ENCODE measurements at places on chromosomes 1 and 21.

- DNase-seq: no peak
Measured at GRCh38 chr1:181398544-181398943, 84.8 kb upstream of the CACNA1E start.

DNA sequence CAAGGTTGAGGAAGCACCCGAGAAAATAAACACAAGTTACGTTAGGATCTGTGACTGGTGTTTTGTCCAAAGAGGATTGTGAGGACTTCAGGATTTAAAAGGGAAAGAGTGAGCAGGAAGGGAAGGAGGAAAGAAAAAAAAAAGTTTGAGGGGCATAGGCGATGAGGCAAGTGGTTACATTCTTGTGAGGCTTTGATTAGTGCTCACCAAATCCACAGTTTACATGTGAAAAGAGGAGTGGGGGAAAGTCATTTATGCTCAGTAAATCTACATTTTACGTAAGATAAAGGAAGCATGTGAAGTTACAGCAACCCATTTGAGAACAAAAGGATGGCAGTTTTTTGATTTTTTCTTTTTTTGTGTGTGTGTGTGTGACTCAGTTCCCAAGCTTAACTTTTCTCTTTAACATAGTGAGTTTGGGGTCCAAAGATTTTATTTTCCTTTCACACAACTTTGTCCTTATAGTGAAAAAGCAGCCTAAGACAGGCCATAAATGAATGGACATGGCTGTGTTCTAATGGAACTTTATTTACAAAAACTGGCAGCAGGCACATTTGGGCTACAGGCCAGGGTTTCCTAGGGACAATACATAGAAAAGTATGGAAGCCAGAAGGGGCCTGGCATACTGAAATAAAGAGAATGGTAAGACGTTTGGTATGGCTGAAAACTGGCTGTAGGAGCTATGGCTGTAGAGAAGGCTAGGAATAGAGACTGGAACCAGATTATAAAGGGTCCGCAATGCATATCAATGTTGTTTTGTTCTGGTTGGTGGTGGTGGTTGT is 121.7 kb downstream of the FGGY start:
- no peak for DNase-seq

DNA sequence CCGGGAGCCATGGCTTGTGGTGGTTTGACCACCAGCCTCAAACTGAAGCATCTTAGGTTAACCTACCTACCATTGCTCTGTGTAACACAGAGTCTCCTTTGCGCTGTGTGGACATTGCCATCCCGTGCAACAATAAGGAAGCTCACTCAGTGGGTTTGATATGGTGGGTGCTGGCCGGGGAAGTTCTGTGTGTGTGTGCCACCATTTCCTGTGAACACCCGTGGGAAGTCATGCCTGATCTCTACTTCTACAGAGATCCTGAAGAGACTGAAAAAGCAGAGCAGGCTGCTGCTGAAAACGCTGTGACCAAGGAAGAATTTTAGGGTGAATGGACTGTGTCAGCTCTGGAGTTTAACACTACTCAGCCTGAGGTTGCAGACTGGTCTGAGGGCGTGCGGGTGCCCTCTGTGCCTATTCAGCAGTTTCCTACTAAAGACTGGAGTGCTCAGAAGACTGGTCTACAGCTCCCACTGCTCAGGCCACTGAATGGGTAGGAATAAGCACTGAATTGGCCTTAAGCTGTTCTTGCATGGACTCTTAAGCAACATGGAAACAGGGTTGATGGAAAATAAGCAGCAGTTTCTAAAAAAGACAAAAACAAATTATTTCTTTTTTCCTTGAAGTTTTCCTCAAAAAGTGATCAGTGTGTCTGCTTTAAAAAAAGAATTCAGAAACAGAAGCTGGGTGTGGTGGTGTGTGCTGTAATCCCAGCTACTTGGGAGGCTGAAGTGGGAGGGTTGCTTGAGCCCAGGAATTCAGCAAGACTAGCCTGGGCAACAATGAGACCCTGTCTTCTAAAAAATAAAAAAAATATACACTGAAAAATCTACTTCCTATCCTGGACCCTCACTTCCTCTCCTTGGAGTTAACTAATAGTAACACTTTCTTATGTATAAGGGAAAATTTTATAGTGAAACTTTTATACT is 14.6 kb downstream of the CEP350 start:
- no peak for DNase-seq

DNA sequence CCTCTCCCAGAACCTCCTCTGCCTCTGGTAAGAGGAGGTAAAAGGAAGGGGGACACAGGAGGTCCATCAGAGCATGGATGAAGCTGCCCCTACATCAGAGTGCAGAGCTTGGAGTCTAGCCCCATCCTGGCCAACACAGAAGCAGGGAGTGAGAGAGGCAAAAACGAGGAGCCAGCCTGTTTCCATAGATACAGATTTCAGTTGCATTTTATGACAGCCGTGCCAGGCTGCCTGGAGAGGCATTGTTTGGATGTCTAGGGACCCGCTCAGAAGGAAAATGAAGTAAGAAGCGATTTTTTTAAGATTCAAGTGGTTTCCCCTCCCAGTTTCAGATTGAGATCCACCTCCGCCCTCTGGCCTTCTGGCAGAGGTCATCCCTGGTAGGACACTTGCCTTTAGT is 11.5 kb upstream of the GJA8 start:
- DNase-seq: peak; percentile 46

DNA sequence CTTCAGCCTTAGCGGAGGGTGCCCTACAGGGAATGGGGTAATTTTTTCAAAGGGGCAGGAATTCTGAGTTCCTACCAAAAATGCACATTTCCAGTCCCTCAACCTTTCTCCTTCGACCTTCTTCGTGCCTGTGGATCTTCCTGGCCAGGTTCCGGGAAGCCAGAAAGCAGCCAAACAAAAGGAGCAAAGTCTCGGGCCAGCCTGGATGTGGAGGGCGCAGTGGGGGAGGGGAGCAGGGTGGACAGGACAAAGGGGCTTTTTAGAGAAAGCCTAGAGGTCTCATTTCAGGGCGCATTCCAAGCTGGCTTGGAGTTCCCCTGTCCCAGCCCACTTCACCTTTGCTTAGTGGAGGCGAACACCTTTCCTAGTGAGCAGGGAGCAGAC is 2.9 kb upstream of the INAVA start:
- DNase-seq: no peak

GRCh38 chr1:27648602-27649305 is 13.8 kb upstream of the FGR start:
- no peak for DNase-seq

GRCh38 chr1:48469616-48470480 is 2.2 kb downstream of the SPATA6 start:
- no peak for DNase-seq

- DNase-seq: no peak
Measured at GRCh38 chr1:192147696-192148095, 10.6 kb upstream of the RGS18 start.

DNA sequence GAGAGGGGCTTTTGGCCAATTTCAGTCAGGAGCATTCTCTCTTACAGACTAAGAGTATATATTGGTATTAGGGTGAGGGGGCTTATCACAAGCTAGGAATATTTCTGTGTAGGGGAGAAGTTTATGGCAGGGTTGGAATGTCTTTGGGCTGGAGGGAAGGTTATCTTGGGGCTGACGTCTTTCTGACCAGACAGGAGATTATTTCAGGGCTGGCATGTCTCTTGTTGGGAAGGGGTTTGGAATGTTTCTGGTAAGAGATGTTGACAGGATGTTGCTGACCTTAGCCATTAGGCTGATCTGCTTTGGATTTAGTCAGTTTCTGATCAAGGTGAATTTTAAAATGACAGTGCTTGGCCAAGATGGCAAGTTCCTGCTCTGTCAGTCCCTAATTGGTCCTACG is 17.8 kb upstream of the HSD3B1 start:
- DNase-seq: no peak

DNA sequence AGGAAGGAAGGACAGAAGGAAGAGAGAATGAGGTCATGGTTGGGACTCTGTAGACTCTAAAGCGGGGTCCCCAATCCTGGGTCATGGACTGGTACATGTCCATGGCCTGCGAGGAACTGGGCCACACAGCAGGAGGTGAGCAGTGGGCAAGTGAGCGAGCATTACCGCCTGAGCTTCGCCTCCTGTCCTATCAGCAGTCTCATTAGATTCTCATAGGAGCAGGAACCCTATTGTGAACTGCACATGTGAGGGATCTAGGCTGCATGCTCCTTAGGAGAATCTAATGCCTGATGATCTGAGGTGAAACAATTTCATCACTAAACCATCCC is 128.9 kb downstream of the TRABD2B start:
- DNase-seq: no peak

- DNase-seq: no peak
Measured at GRCh38 chr1:116847688-116848531, 61.8 kb upstream of the PTGFRN start.

DNA sequence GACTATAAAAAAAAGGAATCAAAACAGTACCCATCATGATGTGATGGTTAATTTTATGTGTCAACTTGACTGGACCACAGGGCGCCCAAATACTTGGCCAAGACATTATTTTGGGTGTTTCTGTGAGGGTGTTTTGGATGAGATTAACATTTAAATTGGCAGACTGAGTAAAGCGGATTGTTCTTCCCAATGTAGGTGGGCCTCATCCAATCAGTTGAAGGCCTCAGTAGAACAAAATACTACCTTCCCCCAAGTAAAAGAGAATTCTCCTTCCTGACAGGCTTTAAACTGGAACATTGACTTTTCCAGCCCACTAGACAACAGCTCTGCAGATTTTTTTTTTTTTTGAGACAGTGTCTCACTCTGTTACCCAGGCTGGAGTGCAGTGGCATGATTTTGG is 10.7 kb downstream of the RAB29 start:
- DNase-seq: no peak

- peak; percentile 67 for DNase-seq
Measured at GRCh38 chr21:38126666-38127303, 130.0 kb upstream of the KCNJ15 start.

DNA sequence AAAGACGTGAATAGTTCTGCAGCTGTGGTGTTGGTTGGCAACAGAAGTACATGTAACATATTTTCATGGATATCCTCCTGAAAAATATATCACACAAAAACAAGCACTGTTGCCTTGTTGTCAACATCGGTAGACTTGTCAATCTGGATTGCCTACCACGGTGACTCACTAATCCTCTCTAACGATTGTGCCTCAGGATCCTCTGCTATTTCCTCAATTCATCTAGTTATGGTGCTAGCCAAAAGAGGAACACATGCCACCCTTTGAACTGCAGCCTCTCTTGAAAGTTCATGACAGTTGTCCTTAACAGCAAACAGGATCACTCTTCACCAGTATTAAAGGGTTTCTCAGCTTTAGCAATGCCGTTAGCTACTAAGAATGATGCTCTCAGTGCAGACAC is 25.7 kb downstream of the RASAL2 start:
- DNase-seq: no peak

DNA sequence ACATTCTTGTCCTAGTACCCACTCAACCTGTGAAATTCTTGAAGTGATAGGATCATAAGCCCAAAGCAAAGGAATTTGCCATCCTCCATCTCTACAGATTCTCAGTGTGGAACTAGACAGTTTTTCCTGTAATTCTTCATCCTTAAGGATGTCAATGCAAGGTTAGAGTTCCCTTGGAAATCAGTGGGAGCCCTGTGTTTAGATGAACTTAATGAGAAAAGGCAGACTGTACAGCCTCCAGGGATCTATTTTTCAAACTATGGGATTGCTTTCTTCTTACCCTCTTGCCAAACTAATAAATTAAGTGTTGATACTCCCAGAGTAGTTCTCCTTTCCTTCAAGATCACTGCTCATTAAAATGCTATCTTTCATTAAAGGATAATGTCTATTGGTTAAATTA is 78.1 kb upstream of the OLFM3 start:
- DNase-seq: no peak

DNA sequence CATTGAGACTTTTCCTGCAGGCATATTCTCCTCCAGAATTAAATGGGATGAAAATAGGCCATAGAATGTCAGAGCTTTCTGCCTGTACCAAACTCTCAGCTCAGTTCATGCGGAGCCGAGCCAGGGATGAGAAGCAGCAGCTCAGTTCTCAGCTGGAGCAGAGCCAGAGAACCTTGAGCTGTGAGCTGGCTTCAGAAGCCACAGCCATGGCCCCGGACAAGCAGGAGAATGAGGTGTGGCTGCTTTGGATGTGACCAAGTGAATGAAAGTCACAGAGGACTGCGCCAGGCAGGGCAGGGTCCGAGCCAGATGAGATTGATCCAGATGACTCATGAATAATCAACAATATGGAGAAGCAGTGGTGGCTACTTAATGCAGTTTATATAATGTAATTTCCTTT is 633.8 kb downstream of the NCAM2 start:
- DNase-seq: no peak

DNA sequence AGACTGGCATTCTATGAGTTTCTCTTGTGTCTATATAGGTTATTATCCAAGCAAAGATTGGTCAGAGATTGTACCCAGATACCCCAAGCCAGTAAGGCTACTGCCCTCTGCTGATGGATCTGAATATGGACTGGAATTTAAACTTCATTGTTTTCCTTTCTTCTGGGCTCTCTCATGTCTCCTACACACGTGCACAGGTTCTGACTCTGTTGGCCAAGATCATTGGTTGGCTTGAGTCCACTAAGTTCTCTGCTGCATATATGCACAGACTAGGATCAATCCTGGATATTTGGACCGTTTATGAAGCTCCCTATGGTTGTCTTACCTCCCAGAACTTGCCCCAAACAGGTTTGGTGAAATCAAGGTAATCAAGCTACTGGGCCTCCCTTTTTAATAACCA is 69.7 kb downstream of the CC2D1B start:
- peak; percentile 51 for DNase-seq

DNA sequence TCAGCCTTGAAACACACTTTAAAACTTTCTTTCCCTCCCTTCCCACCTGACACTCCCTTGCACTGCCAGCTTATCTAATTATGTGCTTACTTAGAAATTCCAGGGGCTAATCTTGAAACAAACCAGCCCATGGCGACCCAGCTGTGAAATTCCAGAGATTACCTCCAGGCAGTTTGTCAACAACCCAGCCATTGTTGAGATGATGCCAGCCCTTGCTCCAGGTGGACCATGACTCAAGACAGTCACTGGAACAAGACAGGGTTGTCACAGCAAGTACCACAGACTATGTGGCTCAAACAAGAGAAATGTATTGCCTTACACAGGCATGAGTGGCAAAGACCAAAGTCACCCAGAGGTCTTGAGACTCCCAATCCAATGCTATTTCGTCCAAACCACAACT is 7.9 kb downstream of the FYB2 start:
- no peak for DNase-seq
